ENCODE measurements at places on chromosomes 7 and 10. TPM values are rescaled to one million over a fixed set of nuclear protein-coding genes. Genes with fewer than 3 reads are reported as not detected.

Gene HOXA7
- 4.9 TPM for total RNA-seq

Gene TMEM176B
- total RNA-seq, result 0.16 TPM

Gene TAS2R3
- not detected for total RNA-seq

Gene RET
- total RNA-seq, result 0.50 TPM

Gene NPFFR1
- 0.01 TPM for total RNA-seq

Gene DKK1
- total RNA-seq, result 343 TPM

Gene TUBB8
- total RNA-seq, result 0.11 TPM

Gene YKT6
- total RNA-seq, result 125 TPM

Gene ELN
- 0.10 TPM for total RNA-seq

Gene UPK3BL2
- total RNA-seq, result 3.8 TPM

Gene SPDYE5
- not detected for total RNA-seq

Gene CDK14
- 0.37 TPM for total RNA-seq

Gene BAMBI
- total RNA-seq, result 18.9 TPM

Gene HOXA6
- 2.5 TPM for total RNA-seq

Gene TMEM229A
- not detected for total RNA-seq

Gene CCNJ
- 7.2 TPM for total RNA-seq

Gene GBX1
- total RNA-seq, result not detected

Gene TRPV5
- not detected for total RNA-seq

Gene PTF1A
- total RNA-seq, result not detected

Gene VPS37D
- total RNA-seq, result 5.5 TPM

Gene AKR1C8
- 0.49 TPM for total RNA-seq

Gene SPDYE2B
- not detected for total RNA-seq

Gene HMX2
- 0.15 TPM for total RNA-seq

Gene CNPY1
- not detected for total RNA-seq

Gene GIMAP6
- not detected for total RNA-seq

Gene RALA
- total RNA-seq, result 31.0 TPM

Gene CYP2C8
- total RNA-seq, result not detected

Gene AP3M1
- total RNA-seq, result 34.8 TPM

Gene ACTA2
- total RNA-seq, result 22.0 TPM

Gene GTF2IRD2
- 4.2 TPM for total RNA-seq

Gene CCZ1
- 79.1 TPM for total RNA-seq
